ENCODE measurements at places on chromosomes 1 and 21.

GRCh38 chr1:192358402-192358801 is 41.6 kb downstream of the RGS21 start:
- no peak for DNase-seq

DNA sequence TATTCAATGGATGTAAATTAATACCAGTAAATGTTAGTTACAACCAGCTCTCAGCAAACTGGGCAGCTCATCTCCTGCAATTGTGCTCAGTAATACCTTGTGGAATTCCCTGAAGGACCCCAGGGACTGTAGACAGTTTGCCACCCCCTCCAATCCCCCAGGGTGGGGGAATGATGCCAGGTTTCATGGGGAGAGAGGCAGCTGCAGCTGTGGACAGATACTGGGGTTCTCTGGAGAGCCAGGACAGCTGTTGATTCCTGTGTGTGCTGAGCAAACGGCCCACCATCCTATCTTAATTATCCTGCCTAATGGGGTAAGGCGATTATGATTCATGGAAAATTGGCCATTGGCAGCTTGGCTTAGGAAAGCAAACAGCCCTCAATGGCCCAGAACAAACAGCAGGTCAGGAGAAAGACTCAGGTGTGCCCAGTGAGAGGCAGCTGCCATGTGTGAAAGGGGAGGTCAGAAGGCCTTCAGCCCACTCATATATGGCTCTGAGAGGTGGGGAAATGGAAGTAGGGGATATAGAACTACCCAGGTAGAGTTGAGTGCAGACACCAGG is 148.9 kb upstream of the CTTNBP2NL start:
- no peak for DNase-seq

- no peak for DNase-seq
Measured at GRCh38 chr1:116451702-116452101, 78.7 kb downstream of the ATP1A1 start.

- no peak for DNase-seq
Measured at GRCh38 chr21:28391938-28392849, 600.5 kb downstream of the LTN1 start.

DNA sequence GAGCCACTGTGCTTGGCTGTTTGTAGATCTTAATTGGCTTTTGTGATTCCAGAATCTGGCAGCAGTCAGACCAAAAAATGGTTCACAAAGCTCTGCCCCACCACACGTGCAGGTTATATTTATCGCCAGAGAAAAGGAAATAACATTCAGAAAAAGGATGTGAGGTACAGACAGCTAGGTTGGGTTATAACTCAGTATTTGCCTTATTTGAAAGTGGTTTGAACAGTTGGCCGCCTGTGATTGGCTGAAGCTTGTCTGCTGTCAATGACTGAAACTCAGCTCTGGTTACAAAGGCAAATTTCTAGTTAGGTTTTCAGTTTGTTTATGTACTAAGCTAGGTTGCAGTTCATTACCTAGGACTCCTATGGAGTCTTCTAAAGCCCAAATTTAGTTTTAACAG is 9.6 kb downstream of the SH3BGR start:
- DNase-seq = no peak

GRCh38 chr1:58611861-58612385 is 34.9 kb upstream of the TACSTD2 start:
- no peak for DNase-seq

- DNase-seq = no peak
Measured at GRCh38 chr1:48548985-48549384, 77.0 kb upstream of the SPATA6 start.

- no peak for DNase-seq
Measured at GRCh38 chr1:41882486-41882885, 36.2 kb downstream of the HIVEP3 start.

All from CD4-positive, alpha-beta memory T cell (primary cell).